ENCODE measurements at places on chromosomes 2 and 18.

GRCh38 chr2:200593905-200594304 is 8.1 kb downstream of the AOX1 start:
- no peak for DNase-seq

- DNase-seq = no peak
Measured at GRCh38 chr2:1839066-1839756, 94.9 kb upstream of the PXDN start.

GRCh38 chr18:54125429-54125828 is 99.0 kb downstream of the MBD2 start:
- no peak for DNase-seq

DNA sequence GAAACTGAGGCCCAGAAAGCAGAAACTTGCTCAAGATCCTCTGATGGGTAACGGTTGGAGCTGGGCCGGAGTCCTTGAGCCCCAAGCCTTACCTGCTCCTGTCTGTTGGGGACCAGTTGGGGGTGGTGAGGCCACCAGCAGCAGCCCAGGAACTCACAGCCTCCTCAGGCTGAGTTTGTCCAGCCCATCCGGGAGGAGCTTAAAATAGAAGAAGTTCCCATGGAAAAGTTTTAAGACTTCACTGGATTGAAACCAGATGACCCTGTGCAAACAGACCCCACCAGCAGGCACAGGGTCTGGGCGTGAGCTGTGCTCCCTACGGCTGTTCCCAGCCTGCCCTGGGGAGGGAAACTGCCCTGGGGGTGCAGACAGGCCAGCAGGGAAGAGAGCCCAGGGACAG is 40.6 kb upstream of the FOSL2 start:
- no peak for DNase-seq

GRCh38 chr2:54750040-54750439 is 26.6 kb downstream of the EML6 start:
- DNase-seq = no peak

GRCh38 chr2:240413813-240414429 is 21.5 kb upstream of the GPC1 start:
- no peak for DNase-seq

- DNase-seq = no peak
Measured at GRCh38 chr2:149658553-149658952, 71.0 kb upstream of the MMADHC start.

GRCh38 chr18:75845413-75845812 is 417.9 kb upstream of the SMIM21 start:
- no peak for DNase-seq

- no peak for DNase-seq
Measured at GRCh38 chr2:101806123-101806522, 108.6 kb downstream of the MAP4K4 start.

GRCh38 chr18:32613821-32614220 is 143.1 kb upstream of the GAREM1 start:
- DNase-seq = no peak

DNA sequence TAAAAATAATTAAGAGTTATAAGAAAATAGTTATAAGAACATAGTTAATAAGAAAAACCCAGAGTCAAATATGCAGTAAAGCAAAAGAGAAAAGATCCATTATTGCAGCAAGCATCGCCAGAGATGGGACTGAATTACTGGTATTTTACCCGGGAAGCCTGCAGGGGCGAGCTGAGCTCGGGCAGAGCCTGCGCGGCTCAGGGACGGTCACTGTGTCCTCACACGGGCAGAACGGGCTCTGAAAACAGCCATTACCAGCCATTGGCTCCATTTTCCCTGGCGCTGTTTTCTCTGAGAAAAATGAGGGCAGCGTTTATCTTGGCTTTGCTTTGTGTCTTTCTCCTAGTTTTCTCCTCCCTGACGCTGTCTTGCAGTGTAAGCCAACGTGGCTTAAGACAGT is 95.3 kb upstream of the ALKAL2 start:
- DNase-seq = no peak

GRCh38 chr2:101038455-101039255 is 36.6 kb downstream of the RPL31 start:
- DNase-seq = no peak

DNA sequence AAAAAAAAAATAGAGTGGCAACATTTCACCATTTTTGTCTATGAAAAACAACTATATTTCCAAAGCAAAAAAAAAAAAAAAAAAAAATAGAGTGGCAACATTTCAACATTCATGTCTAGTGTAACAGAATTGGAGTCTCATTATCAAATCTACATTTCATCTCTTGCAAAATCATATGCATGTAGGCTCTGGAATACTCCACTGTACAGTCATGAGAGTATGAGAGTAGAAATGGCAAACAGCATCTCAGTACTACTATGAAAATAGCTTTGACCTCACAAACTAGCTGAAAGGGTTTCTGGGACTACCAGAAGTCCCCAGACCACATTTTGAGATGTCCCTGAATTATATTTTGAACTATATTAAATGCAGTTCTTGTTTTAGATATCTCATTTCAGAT is 82.8 kb downstream of the SMAD2 start:
- DNase-seq = no peak

DNA sequence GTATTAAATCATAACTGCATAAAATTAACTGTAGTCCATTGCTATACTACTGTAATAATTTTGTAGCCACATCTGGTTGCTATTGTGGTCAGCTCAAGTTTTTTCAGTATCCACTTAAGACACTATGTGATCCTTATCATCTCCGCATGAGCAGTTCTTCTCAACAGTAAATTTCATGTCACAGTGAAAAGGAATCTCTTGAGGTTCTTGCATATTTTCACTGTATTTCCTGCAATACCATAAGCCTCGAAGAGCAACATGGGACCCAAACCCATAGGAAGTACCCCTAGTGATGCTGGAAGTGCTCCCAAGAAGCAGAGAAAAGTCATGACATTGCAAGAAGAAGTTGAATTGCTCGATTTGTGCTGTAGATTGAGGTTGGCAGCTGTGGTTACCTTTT is 86.7 kb downstream of the LDLRAD4 start:
- DNase-seq = no peak

DNA sequence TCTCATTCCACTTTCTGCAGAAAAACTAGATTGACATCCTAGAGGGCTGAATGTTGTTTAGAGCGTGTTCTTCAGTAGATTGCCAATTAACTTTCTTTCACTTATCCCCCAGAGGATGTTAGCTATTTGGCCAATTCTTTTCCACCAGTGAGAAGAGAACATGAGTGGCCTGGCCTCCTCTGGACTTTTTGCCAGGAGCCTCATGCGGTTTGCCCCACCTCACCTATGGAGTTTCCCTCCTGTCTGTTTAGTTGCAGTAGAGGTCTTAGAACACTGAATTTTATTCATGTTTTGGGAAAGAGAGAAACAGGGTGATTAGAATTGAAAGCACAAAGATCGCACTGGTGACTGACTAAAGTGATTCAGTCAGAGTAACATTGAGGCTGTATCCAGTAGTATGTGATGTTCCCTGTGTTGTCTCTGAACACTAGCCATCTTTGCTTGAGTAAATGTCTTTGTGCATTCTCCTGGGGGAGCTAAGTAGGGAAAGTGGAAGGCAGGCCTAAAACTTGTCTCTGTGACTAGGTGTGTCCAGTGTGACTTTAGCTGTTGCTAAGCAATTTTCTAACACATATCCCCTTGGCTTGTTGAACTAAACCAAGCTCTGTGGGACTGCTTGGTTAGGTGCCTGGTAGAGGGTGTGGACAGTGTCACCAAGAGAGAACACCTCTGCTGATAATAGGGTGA is 34.0 kb downstream of the UGP2 start:
- DNase-seq = no peak

- DNase-seq = no peak
Measured at GRCh38 chr18:77522051-77522675, 272.5 kb downstream of the GALR1 start.

DNA sequence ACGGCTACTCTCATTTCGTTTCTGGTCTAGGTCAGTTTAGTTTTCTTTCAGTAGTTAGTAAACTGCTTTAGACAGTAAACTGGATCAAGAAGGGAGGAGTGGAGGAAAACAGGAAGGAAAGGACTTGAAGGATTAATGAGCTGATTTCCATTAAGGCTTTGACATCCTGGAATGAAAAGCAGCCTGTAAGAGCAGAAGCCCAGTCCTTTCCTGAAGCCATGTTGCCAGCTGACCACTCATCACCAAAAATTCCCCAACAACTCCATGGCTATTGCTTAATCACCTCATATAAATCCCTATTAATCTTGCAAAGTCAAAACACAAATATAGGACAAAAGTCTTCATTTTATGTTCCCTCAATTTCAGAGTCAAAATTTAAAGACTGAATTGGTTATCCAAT is 113.7 kb upstream of the ZFP36L2 start:
- DNase-seq = no peak

GRCh38 chr2:101912545-101912944 is 79.2 kb upstream of the IL1R2 start:
- DNase-seq = no peak

DNA sequence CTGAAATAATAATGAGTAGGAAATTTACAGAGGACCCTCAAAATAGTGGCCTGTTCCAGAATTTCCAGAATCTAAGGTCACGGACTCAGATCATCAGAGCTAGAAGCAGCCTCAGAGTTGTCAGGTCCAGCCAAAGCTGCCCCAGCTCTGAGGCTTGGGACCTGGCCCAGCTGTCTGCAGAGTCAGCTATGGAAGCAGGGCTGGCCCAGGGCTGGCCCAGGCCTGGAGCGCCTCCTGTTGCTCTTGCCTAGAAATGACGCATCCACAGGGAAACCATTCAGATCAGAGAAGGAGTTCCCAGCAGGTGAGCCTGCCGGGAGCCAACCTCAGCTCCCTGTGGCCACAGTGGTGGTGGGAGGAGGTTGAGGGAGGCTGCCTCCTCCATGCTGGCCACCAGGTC is 106.7 kb upstream of the ARL4C start:
- no peak for DNase-seq

DNA sequence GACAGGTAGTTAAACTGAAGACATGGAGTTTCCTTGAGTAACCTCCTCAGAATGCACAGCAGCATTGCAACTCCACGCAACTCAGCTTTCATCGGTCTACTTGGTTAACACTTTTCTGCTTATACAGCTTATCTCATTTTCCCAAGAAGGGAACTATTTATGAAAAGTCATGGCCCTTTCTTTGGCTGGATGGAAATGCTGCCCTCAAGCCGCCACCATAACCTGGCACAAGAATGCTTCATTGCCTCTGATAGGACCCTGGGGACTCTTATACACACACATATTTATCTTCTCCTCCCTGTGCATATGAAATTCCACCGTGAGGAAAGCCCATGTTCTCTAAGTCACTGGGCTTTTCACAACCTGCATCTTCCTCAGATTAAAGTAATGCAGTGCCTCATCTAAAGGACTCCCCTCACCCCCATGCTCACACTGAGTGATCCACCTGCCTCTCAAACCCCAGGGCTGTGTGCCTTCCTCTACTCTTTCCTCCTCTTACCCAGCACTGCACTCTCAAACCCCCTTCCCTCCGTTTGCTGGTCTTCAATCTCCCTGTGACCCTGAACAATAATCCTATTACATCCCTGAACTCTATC is 192.0 kb upstream of the HNRNPA3 start:
- no peak for DNase-seq

- peak; percentile 62 for DNase-seq
Measured at GRCh38 chr2:218908721-218909619, 28.3 kb downstream of the WNT10A start.

DNA sequence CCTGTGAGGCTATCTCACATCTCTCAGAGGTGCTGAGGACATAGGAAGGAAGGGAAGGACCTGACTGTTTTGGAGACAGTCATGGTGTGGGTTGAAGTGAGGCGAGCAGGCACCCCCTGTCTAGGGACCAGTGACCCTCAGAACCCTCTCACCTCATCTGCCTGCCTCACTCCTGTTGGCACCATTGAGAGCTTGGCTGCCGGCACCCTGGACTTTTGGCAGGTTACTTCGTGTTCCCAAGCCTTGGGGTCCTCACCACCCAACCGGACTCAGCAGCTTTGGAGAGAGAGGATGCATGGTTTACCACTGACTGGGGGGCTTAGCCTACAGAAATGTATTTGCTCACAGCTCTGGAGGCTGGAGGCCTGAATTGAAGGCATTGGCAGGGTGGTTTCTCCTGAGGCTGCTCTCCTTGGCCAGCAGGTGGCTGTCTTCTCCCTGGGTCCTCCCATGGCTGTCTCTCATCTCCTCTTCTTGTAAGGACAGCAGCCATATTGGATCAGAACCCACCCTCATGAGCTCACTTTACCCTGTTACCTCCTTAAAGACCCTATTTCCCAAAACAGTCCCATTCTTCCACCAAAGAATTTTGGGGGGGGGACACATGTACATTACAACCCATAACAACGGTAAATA is 142.0 kb downstream of the TSN start:
- no peak for DNase-seq

DNA sequence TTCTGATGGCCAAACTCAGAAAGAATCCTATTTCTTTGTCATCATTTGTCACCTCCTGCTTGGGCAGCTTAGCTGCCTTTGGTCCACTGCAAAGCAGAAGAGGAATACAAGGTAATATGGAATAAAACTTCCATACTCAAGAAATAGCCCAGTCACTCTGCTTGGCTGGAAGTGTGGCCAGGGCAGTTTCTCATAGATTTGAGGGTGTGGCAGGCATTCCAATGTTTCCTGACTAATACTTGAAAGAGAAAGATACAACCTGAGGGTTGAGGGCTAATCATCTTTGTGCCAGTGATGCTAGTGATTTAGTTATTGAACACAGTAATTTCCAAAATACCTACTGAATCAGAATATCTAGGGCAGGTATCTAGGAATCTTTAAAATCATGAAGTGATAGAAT is 83.1 kb downstream of the FAM161A start:
- no peak for DNase-seq

DNA sequence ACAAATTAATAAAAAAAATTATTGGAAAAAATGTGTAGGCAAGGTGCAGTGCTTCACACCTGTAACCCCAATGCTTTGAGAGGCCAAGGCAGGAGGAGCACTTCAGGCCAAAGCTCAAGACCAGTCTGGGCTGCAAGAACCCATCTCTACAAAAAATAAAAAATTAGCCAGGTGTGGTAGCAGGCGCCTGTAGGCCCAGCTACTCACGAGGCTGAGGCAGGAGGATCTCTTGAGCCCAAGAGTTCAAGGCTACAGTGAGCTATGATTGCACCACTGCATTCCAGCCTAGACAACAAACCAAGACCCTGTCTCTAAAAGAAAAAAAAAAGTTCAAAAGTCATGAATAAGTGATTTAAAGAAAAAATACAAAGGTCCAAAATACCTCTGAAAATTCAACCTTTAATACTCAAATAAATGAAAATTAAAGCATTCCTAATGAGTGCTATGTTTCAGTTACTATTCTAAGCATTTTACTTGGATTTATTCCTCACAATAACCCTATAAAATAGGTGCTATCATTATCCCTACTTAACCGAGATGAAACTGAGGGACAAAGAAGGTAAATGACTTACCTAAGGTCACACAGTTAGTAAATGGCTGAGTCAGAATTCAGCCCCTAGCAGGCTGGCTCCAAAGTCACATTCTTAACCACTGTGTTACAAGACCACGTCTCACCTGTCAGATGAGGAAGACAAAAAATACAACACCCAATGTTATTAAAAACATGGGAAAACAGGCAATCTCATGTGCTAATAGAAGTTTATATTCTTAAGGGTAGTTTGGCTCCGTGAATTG is 36.4 kb upstream of the PCBP1 start:
- DNase-seq = no peak

DNA sequence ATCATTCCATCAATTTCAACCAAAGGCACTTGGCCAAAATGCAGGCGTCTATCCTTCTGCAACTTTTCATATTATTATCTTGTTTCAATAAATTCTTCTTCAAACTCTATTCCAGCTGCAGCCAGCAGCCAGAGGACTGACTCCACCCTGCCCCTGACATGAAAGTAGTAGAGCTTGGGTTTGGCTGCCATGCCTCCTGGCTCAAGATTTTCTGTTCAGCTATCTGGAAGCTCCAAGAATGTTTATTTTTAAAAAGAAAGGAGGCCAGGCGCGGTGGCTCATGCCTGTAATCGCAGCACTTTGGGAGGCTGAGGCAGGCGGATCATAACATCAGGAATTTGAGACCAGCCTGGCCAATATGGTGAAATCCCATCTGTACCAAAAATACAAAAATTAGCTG is 4.9 kb downstream of the DNAH7 start:
- no peak for DNase-seq

All from stimulated activated CD8-positive, alpha-beta memory T cell treated with anti-CD3 and anti-CD28 coated beads, Interleukin-4, amount 100 ng/mL, for 1 hour (primary cell).